A673 (cell line): ENCODE measurements at places on chromosomes 7 and 10. TPM values are rescaled to one million over a fixed set of nuclear protein-coding genes. Genes with fewer than 3 reads are reported as not detected.

DNA sequence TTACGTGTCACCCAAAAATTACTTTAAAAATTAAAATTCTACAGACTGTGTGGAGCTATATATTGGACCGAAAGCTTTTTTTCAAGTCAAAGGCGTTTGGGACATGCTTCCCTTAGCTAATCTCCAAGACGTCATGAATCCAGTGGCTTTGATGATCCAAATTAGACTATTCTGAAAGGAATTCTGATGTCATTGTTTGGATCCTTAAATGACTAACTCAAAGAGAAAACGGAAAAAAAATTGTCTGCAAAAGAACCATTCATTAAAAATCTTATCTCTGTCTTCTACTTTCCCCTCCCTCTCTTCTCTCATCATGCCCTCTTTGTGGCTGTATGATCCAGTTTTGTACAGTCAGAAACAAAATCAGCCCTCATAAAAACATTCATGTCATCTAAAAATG, 161.8 kb downstream of the ETV1 start:
- DNase-seq: no peak
- peaks cover 11% of the 10 kb centered on the region for H3K4me1 ChIP-seq
- no peak overlapping the region for H3K27ac ChIP-seq
- H3K36me3 ChIP-seq: no peaks in the 10 kb centered on the region
- H3K4me3 ChIP-seq: no peak overlapping the region

GRCh38 chr7:43565786-43566185, 17.1 kb upstream of the STK17A start:
- no peaks in the 10 kb centered on the region for H3K36me3 ChIP-seq
- H3K4me1 ChIP-seq: no peaks in the 10 kb centered on the region
- no peaks in the 10 kb centered on the region for H3K27me3 ChIP-seq
- no peak overlapping the region for H3K4me3 ChIP-seq
- H3K27ac ChIP-seq: no peak overlapping the region

NPC1L1 gene
- total RNA-seq: not detected in 2 replicates

ADAMTS14 gene
- total RNA-seq: 0.09 and 0.21 TPM in 2 replicates

DNA sequence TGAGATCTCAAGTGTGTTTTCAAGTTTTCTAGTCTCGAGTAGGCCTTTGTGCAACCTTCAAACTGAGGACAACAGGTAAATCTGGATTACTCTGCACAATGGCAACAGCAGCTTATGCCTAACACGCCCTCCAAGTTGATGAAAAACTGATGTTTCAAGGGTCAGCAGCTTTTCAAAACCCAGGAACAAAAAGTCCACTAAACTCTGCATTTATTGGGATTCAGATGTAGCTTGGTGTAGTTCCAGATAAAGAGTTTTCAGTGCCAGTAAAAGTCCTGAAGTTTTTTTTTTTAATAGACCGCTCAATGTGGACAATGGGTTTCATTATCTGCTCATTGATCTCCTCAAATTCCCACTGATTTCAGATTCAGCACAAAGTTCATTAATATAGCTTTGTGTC, 259.3 kb downstream of the GLI3 start:
- no peaks in the 10 kb centered on the region for H3K27me3 ChIP-seq
- no peak overlapping the region for H3K27ac ChIP-seq
- peaks cover 55% of the 10 kb centered on the region for H3K4me1 ChIP-seq
- H3K36me3 ChIP-seq: peaks cover 20% of the 10 kb centered on the region

FAM13C gene
- 18.5 and 21.2 TPM in 2 replicates for total RNA-seq

- H3K27ac ChIP-seq: no peak overlapping the region
- no peak overlapping the region for H3K4me3 ChIP-seq
- H3K36me3 ChIP-seq: no peaks in the 10 kb centered on the region
- no peak for DNase-seq
These were observed 308.9 kb upstream of the KCND2 start for GRCh38 chr7:119964065-119964464.

DNA sequence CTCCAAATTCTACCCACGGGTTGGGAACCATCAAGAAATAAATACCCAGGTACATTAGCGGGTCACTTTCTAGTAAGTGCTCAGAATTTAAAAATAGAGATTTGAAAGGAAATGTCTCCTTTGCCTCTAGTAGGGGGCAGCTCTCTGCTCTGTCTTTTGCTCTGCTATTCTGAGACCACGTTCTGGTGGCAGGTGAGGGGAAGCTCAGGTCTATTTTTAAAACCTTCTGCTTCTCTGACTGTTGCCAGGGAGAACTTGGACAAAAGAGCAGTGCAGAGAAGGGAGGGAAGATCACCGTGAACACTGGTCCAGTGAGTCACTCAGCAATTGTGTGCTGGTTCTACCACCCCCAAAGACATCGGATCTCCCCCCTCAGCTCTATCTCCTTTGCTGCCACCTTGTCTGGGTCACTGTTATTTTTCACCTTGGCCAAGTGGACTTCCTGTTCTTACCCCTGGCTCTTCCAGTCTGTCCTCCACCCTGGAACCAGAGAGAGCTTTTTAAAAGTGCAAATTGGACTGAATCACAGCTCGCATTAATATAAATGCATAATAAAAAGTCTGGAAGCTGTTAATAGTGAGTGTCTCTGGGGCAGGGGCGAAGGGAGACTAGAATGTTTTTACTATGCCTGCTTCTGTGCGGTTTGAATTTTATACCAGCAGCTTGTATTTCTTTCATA, 72.4 kb upstream of the LOXL4 start:
- no peak for DNase-seq
- no peak overlapping the region for H3K4me3 ChIP-seq
- H3K4me1 ChIP-seq: no peaks in the 10 kb centered on the region
- no peaks in the 10 kb centered on the region for H3K36me3 ChIP-seq
- H3K27me3 ChIP-seq: peaks cover 11% of the 10 kb centered on the region
- H3K27ac ChIP-seq: no peak overlapping the region

LIPK gene
- not detected in 2 replicates for total RNA-seq

DNA sequence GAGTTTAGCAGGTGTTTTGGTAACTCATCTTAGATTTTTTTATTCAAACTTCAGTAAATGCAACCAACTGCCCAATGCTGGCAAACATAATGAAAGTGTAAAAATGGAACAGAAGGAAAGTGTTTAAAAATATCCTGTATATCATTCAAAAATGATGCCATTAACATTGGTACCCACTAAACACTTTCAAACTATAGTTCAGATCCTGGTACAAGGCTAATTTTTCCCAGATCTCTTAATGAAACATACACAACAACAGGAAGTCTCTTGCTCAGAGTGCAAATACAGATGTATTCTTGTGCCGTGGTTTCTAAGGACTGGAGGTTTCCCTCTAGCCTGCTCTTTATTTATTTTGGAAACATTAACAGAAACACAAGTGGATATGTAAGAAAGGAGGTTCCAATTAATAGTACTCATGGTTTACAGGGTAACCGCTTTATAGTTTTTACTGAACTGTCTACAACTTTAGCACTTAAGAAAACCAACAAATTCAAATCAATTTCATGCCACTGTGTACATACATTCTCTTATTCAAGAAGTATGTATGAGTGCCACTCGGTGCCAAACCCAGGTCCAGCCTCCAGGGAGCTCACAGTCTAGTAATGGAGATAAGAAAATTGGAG, 176.0 kb upstream of the AKR1E2 start:
- peaks cover 21% of the 10 kb centered on the region for H3K4me1 ChIP-seq
- no peaks in the 10 kb centered on the region for H3K27me3 ChIP-seq
- H3K4me3 ChIP-seq: no peak overlapping the region
- DNase-seq: no peak
- H3K27ac ChIP-seq: no peak overlapping the region
- no peaks in the 10 kb centered on the region for H3K36me3 ChIP-seq

DNA sequence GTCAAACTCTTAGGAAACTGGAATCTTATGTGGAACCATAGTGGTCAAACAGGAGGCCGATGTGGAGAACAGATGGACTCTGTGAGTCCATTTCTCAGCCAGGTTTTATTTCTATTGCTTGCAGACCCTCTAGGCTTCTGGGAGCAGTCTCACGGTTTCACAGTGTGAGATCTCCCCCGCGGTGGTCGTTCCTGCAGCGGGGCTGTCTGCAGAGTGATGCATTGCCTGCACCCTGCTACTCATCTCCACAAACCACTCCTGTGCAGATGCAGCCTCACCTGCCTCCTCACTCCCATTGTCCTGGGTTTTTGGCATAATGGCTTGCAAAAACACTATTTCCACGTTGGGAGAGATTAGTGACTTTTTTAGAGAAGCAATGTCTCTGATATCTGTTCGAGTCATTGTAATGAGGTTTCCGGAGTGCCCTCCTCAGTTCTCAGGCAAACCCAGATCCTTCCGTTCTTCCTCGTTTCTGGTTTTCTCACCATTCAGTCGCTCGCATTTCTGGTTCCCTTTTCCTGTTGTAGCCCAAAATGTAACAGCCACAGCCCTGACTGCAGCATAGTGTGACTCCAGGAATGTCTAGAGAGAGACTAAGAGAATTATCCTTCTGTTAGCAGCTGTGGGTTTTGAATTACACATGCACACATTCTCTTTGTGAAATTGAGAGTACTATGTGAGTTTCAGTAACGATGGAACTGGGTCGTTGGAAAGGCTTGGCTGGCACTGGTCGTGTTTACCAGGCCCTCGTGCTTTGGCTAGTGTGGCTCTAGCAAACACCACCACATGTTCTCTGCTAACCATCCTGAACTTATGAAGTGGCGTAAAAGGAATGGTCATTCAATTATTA, 30.2 kb downstream of the ACADSB start:
- no peak overlapping the region for H3K4me3 ChIP-seq
- no peak for DNase-seq
- H3K36me3 ChIP-seq: no peaks in the 10 kb centered on the region

- no peaks in the 10 kb centered on the region for H3K36me3 ChIP-seq
- H3K27ac ChIP-seq: peak overlapping the region; percentile 14
- no peak for DNase-seq
- no peaks in the 10 kb centered on the region for H3K27me3 ChIP-seq
These were observed 30.4 kb downstream of the NRCAM start for GRCh38 chr7:108425714-108426275.

PDZD7 gene
- 0.26 and 0.30 TPM in 2 replicates for total RNA-seq

DNA sequence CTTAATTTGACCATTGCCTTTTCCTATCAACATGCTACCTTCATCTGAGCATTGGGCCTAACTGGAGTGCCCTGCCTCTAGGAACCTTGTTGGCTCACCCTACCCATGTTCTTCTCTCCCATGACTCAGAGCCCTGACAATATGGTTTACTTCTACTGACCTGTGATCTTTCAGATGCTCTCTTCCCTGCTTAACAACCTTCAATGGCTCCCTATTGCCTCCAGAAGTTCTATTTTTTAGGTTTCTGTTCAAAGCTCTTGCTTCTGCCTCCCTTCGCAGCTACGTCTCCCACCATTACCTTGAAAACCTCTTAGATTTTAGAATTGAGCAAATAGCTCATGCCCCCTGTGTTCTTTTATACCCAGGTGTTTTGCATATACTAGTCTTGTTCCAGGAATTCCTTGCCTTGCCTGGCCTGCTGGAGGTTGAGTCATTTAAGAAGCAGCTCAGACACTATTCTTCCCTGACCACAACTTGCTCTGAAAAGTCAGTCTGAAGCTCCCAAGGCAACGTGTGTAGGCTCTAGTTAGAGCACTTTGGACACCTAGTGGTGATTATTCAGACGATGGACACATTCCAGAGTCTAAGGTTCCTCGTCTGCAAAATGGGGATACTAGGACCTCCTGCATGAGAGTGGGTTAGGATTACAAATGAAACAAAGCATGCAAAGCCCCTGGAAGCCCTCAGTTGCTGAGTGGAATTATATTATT, 64.4 kb upstream of the EMX2 start:
- H3K27ac ChIP-seq: no peak overlapping the region
- no peaks in the 10 kb centered on the region for H3K36me3 ChIP-seq
- H3K4me1 ChIP-seq: no peaks in the 10 kb centered on the region
- no peak for DNase-seq
- H3K27me3 ChIP-seq: no peaks in the 10 kb centered on the region

- peaks cover 9% of the 10 kb centered on the region for H3K4me1 ChIP-seq
- no peak overlapping the region for H3K27ac ChIP-seq
- no peak overlapping the region for H3K4me3 ChIP-seq
- H3K27me3 ChIP-seq: no peaks in the 10 kb centered on the region
- peak; percentile 45 for DNase-seq
These were observed 750.2 kb downstream of the XPNPEP1 start for GRCh38 chr10:109173121-109173520.

DNA sequence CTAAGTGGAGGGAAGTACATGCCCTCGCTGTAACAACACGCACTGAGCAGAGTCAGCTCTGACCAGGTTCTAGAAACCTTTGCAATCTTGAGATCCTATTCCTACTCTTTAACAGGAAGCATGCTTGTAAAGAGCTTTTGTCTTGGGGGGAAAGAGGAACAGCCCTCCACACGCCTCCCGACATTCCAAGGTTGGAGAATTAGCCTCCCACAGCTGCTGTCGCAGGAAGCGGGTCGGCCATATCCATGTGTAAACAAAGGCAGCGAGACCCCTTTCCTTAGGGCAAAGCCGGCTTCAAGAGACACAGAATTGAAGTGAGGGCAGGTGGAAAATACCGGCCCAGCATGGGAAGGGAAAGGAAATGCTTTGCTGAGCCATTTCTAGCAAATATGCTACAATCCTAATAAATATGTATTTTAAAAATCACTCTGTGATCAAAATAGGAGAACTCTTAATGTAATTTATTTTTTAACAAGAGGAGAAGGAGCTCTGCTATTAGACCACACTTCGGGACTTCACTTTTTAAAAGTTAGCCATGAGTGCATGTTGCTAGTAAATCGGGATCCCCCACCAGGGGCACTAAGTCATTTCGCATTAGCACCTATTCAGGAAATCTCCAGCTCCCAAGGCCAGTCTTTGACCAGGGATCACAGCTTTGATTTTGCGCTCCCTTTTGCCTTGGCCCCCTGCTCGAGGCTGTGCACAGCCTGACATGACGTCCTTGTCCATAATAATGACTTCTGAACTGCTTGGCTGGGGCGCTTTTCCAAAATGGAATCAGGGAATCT, 55.9 kb downstream of the FAM204A start:
- H3K27ac ChIP-seq: no peak overlapping the region
- no peak for DNase-seq
- no peak overlapping the region for H3K4me3 ChIP-seq
- H3K36me3 ChIP-seq: no peaks in the 10 kb centered on the region
- no peaks in the 10 kb centered on the region for H3K4me1 ChIP-seq

H2BK1 gene
- not detected in 2 replicates for total RNA-seq

ZNF786 gene
- total RNA-seq: 9.8 and 9.9 TPM in 2 replicates

DNA sequence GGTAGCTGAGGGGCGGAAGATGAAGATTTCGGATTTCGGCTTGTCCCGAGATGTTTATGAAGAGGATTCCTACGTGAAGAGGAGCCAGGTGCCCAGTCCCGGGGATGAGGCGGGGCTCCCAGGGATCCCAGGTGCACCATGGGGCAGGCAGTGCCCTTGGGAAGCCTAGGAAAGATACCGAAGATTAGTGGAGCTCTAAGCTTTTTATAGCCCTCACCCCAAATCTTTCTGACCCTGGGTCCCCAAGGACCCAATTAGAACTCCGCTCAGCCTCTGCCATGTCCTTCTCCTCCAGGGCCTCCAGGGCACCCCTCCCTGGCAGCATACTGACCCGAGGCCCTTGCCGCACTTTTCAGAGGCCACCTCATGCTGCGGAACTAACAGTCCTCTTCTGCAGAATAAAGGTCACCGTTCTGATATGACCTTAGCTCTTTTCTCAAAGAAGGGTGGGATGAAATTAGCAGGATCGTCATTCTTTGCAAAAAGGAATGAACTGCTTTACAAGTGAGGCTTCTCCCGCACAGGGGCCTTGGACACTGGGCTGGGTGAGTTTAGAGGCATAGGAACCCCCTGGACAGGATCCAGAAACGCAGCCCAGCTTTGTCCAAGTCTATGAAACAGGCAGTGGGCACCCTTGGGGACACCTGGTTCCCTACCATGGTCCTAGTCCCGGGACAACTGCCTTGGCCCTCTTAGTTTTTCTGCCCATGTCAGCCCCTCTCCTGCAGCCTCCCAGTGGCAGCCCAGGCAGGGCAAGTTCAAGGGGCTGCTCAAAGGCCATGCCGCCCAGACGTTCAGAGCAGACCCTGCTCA, 17.9 kb upstream of the CSGALNACT2 start:
- no peak overlapping the region for H3K27ac ChIP-seq
- H3K4me3 ChIP-seq: no peak overlapping the region
- H3K27me3 ChIP-seq: no peaks in the 10 kb centered on the region
- no peaks in the 10 kb centered on the region for H3K36me3 ChIP-seq
- no peaks in the 10 kb centered on the region for H3K4me1 ChIP-seq
- DNase-seq: no peak
